ENCODE measurements at places on chromosomes 2 and 18.

- DNase-seq = no peak
These were observed 61.9 kb upstream of the HAAO start for GRCh38 chr2:42854207-42854818.

- no peak for DNase-seq
These were observed 3.8 kb downstream of the TMEM198 start for GRCh38 chr2:219547621-219548020.

- DNase-seq = no peak
These were observed 33.1 kb upstream of the LNPK start for GRCh38 chr2:176035013-176035691.

DNA sequence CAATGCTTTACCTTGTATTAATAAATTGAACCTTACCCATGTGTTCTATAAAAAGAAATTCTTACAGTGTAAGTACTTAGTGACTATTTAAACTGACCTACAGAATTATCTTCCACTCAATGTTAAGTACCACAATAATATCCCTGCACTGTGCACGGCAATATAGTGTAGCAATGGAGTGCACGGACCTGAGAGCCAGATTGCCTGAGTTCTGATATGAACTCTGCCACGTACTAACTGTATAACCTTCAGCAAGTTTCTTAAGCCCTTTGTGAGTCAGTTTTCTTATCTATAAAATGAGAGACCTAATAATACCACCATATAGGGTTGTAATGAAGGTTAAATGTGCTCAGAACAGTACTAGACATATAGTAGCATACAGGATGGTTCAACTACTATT, 66.2 kb downstream of the GPR39 start:
- DNase-seq = no peak

GRCh38 chr2:169734169-169734847, 676 bp downstream of the KLHL23 start:
- DNase-seq = no peak

DNA sequence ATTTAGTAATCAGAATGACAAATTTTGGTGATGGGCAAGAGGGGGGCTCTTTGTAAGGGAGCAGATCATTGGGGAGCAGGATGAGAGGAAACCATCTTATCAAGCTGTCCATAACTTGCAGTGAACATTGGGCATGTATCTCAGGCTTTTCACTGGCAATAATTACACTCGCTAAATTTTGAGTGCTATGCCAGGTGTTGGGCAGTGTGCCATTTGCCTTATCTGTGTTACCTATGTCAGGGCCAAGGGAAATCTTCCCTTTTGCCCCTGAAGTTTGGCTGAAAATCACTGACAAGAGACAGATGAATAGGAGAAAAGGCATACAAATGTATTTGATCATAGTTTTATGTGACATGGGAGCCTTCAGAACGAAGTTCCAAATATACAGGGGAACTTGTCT, 39.0 kb downstream of the NOSTRIN start:
- DNase-seq = no peak
